ENCODE measurements at places on chromosomes 6 and 20.

DNA sequence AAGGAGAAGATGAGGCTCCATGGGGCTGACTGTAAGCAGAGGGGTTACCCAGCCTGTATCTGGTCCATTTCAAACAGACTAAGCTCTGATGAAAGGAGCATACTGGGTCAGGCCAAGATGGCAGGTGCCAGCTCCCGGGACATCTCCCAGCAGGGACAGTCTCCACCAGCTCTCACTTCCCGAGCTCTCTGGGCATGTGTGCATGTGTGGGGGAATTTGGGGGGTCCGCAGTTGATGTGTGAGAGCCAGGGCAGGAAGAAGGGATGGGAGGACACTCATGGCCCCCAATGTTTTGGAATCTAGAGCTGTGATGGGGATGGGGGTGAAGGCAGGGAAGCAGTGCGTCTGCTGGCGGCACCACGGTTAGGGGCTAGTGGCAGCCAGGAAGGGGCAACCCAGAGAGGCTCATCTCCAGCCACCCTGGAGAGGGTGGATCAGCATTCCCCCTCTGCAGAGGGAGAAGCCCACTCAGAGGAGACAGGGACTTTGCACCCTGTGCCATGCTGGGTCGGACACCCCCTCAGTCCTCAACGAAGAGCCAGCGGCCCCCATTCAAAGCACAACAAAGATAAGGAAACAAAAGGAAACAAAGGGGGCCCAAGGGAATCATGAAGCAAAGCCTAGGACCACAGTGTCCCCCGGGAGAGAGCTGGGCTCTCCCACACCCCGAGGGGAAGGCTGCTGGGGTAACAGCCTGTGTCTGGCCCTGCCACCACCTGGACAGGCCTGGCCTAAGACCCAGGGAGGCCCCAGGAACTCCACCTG is 52.4 kb downstream of the DSTN start:
- peaks cover 100% of the 10 kb centered on the region for H3K36me3 ChIP-seq
- peaks cover 5% of the 10 kb centered on the region for H3K4me1 ChIP-seq
- no peaks in the 10 kb centered on the region for H3K27me3 ChIP-seq
- no peak overlapping the region for H3K4me3 ChIP-seq
- DNase-seq = peak; percentile 21

GRCh38 chr20:44678242-44678641 is 26.7 kb upstream of the ADA start:
- no peak for DNase-seq
- no peaks in the 10 kb centered on the region for H3K4me1 ChIP-seq
- no peak overlapping the region for H3K4me3 ChIP-seq
- H3K36me3 ChIP-seq = no peaks in the 10 kb centered on the region
- no peak overlapping the region for H3K27ac ChIP-seq

GRCh38 chr6:69580706-69581105 is 216.1 kb downstream of the LMBRD1 start:
- H3K4me1 ChIP-seq = no peaks in the 10 kb centered on the region
- H3K27me3 ChIP-seq = no peaks in the 10 kb centered on the region
- H3K27ac ChIP-seq = no peak overlapping the region
- H3K4me3 ChIP-seq = no peak overlapping the region

- peaks cover 31% of the 10 kb centered on the region for H3K4me1 ChIP-seq
- H3K36me3 ChIP-seq = no peaks in the 10 kb centered on the region
- no peak for DNase-seq
- peaks cover 15% of the 10 kb centered on the region for H3K27me3 ChIP-seq
- H3K27ac ChIP-seq = no peak overlapping the region
- peak overlapping the region; percentile 35 for H3K4me3 ChIP-seq
These were observed 86.8 kb downstream of the ZFP64 start for GRCh38 chr20:52104546-52105441.

DNA sequence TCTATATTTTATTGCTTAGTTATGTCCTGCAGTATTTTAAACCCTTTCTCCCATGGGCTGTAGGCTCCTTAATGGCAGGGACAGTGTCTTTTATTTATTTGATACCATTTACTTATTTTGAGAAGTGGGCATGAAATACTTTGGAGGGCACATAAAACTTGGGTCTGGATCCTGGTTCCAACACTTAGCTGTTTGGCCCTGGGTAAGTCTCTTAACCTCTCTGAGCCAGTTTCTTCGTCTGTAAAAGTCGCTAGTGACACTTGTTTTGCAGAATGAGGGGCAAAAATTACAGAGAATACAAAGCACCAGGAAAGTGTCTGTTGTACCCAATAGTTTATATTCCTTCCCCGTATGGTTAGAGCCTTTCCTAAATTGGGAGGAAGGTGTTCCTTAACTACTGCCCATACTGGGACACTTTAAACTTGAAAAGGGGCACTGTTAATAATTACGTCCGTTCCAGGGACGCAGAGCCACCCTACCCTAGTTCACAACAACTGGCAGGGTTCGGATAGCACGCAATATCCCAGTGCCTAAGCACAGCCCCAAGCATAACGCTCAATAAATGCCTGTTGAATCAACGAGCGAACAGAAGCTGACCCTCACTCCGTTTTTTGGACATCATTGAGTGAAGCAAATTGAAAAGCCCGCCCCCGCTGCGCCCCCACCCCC is 6.0 kb upstream of the ARMC12 start:
- no peaks in the 10 kb centered on the region for H3K36me3 ChIP-seq

GRCh38 chr6:110287462-110288341 is 70.4 kb downstream of the METTL24 start:
- H3K4me3 ChIP-seq = no peak overlapping the region
- H3K36me3 ChIP-seq = no peaks in the 10 kb centered on the region
- H3K27me3 ChIP-seq = no peaks in the 10 kb centered on the region
- peak; percentile 13 for DNase-seq

DNA sequence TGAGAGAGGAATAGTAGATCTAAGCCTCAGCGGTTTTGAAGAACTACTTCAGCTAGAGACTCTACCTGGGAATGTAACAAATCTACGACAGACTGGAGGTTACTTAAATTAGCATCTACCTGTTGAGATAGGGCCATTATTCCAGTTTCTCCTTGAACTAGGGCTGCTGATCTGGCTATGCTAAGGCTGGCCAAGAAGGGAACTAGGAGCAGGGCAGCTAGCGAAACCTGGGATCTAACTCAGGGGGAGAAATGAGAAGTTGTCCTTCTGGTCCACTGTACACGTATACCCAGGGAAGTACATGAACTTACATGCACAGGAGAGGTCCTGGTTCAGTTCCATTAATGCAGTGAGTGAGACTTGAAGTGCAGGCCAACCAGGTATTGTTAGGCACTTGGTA is 156.7 kb downstream of the TRIM27 start:
- H3K27me3 ChIP-seq = peaks cover 11% of the 10 kb centered on the region
- no peaks in the 10 kb centered on the region for H3K36me3 ChIP-seq
- DNase-seq = no peak
- H3K4me1 ChIP-seq = no peaks in the 10 kb centered on the region

- H3K4me1 ChIP-seq = no peaks in the 10 kb centered on the region
- H3K36me3 ChIP-seq = no peaks in the 10 kb centered on the region
- no peak overlapping the region for H3K4me3 ChIP-seq
- no peak overlapping the region for H3K27ac ChIP-seq
- no peaks in the 10 kb centered on the region for H3K27me3 ChIP-seq
These were observed 328.6 kb downstream of the NKAIN2 start for GRCh38 chr6:124132256-124132655.

DNA sequence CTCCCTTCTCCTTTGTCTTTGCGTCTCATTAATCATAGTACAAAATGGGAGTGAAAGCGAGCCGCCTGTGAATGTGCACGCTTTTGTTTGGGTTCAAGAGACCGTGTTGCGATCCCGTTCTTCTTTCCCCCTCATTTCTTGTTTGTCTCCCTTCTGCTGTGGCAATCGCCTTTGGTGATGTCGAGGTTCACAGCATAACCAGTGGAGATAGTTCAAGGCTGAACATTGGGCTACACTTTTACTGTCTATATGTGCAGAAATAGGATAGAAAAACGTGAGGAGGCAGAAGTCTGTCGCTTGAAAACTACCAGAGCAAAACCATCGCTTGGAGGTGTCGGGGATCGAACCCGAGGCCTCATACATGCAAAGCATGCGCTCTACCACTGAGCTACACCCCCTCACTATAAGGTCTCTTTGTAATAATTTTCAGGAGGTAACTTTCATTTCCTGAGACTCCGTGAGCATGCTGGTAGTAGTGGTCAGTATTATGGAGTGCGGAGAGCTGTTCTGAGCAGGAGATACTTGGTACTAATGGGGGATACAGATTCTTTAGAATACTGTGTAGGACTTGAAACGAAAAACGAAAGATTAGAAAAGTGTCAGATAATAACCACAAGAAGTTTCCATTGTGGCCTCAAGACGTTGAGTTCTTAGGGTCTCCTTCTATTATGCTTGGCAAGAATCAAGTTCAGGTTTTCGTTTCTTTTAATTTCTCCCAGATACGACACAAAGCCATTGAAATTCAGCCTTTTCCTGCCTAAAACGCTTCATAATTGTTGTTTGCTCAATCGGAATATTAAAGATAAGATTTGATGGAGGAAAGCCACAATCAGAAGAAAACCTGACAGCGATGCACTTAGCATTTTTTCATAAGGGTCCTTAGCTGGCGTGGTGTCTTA is 106.6 kb downstream of the TRIM27 start:
- H3K27ac ChIP-seq = no peak overlapping the region
- no peaks in the 10 kb centered on the region for H3K4me1 ChIP-seq
- DNase-seq = no peak
- peaks cover 98% of the 10 kb centered on the region for H3K27me3 ChIP-seq
- no peak overlapping the region for H3K4me3 ChIP-seq
- H3K36me3 ChIP-seq = no peaks in the 10 kb centered on the region

Measured in stomach (tissue), 19 donors.